ENCODE measurements at places on chromosomes 7 and 10. TPM values are rescaled to one million over a fixed set of nuclear protein-coding genes. Genes with fewer than 3 reads are reported as not detected.

Gene MYOZ1
- 1.5 TPM for total RNA-seq

Gene RSPH10B
- total RNA-seq = 1.1 TPM

- no peaks in the 10 kb centered on the region for H3K4me1 ChIP-seq
- H3K27ac ChIP-seq = no peak overlapping the region
These were observed 113.0 kb downstream of the SEC23IP start for GRCh38 chr10:120005207-120006201.

DNA sequence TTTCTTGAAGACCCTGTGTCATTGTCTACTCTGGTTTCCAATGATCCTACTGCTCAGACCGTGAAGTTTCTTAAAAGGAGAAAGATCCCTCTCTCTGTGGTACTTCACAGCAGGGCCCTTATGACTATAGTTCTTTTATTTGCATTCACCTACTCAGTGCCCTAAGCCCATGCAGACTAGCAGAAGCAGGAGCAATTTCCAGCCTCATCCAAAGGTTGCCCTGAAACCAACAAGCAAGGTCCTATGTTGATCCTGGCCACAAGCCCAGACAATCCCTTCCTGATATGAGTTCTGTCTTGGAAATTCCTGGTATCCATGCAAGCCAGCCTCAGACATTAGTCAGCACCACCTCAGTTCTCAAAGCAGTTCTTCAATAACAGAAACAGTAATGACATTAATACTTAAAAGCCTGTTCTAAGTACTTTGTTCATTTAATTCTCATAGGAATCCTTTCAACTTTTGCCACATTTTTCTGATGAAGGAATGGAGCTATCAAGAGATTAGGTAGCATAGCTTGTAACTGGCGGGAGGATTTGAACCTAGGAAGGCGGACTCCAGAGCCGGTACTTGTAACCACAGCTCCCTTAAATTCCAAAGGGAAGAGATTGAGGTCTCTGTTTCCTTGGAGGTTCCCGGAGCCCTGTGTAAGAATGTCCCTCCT, 58.1 kb upstream of the ST8SIA6 start:
- H3K36me3 ChIP-seq = no peaks in the 10 kb centered on the region
- no peaks in the 10 kb centered on the region for H3K4me1 ChIP-seq
- H3K27ac ChIP-seq = no peak overlapping the region

- no peaks in the 10 kb centered on the region for H3K4me1 ChIP-seq
- H3K4me3 ChIP-seq = no peak overlapping the region
- H3K27ac ChIP-seq = no peak overlapping the region
- H3K36me3 ChIP-seq = peaks cover 4% of the 10 kb centered on the region
- no peak for DNase-seq
These were observed 37.4 kb upstream of the PDGFA start for GRCh38 chr7:556837-557557.

DNA sequence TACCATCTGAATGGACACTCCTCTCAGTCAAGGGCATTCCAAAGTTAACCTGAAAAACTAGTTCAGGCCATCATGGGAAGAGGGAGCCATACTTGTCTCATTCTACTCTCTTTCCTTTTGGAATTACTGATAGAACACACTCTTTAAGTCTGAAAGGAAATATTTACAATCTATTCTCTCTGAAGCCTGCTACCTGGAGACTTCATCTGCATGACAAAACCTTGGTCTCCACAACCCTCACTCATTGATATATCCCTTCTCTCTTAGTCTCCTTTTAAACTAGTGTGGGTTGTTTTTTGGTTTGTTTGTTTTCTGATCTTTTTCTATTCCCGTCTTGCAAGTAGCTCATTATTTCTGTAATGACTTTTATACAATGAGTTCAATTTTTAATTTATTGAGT, 169.5 kb downstream of the C1GALT1 start:
- peak overlapping the region; percentile 86 for H3K27ac ChIP-seq
- H3K36me3 ChIP-seq = peaks cover 54% of the 10 kb centered on the region
- DNase-seq = no peak
